ENCODE measurements at places on chromosomes 12 and 14.

GRCh38 chr14:35043046-35043445, 3.0 kb upstream of the FAM177A1 start:
- no peak for DNase-seq

DNA sequence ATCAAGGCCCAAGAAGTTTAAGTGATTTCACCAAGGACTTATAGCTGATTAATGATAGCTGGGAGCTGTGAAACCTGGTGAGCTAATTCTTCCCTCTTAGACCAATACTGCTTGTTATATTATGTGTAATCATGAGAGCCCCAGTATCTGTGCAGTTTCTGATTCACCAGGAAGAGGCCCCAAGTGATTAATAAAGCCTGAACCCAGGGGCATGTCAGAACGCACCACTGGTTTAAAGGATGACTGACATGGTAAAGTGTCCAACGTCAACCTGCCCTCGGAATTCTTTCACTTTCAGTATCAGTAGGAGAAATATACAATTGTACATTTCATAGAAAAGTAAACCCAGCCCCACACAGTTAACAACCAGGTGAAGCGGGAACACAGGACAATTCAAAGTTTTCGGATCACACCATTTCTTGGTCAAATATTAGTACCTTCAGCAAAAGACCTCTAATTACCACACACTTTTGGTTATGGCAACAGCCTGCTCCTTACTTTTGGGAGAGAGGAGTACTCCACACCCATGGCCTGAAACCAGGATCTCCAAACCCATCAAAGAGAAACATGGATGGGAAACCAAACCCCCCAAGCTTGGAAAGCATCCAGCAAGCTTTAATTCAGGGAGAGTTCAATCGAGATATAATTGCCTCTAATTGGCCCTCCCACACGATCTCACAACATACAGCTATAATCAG, 28.5 kb downstream of the TMCC3 start:
- peak; percentile 71 for DNase-seq

DNA sequence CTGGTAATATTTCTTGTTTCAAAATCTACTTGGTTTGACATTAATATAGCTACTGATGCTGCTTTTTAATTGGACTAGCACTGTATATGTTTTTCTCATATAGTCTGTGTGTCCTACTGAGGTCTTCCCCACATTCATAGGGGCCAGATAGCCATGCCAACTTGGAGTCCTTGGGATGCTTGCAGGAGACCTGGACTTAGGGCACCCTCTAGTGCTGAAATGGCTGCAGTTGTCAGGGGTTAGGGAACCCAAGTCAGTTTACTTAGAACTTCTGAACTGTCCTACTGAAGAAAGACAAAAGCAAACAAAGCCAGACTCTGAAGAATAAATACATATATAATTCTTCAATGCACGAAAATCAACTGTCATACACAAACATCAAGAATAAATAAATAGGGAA, 279.9 kb upstream of the SYT1 start:
- no peak for DNase-seq

- DNase-seq: no peak
These were observed 2.5 kb downstream of the RASSF3 start for GRCh38 chr12:64612843-64613242.

GRCh38 chr12:121578230-121579189, 2.3 kb downstream of the KDM2B start:
- no peak for DNase-seq

- no peak for DNase-seq
These were observed 4.4 kb downstream of the WNT5B start for GRCh38 chr12:1633459-1633858.

DNA sequence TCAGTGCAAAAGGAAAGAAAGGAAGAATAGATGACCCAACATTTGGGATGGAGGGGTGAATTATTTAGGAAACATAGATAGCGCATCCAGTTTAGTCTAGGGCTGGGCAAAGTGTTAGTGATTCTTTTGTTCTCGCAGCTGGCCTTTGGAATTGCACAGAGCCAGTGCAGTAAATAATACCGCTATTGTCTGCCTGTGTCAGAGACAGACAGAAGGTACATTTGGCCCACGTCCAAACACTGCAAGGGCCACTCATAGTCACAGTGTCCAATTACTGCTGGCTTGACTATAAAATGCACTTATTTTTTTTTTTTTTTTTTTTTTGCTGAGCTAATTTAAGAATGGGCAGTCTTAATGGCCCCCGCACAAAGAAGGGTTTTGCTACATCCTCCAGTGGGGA, 638.6 kb downstream of the BCL11B start:
- DNase-seq: peak; percentile 97

- DNase-seq: no peak
These were observed 887.2 kb downstream of the NRXN3 start for GRCh38 chr14:79057333-79057732.

DNA sequence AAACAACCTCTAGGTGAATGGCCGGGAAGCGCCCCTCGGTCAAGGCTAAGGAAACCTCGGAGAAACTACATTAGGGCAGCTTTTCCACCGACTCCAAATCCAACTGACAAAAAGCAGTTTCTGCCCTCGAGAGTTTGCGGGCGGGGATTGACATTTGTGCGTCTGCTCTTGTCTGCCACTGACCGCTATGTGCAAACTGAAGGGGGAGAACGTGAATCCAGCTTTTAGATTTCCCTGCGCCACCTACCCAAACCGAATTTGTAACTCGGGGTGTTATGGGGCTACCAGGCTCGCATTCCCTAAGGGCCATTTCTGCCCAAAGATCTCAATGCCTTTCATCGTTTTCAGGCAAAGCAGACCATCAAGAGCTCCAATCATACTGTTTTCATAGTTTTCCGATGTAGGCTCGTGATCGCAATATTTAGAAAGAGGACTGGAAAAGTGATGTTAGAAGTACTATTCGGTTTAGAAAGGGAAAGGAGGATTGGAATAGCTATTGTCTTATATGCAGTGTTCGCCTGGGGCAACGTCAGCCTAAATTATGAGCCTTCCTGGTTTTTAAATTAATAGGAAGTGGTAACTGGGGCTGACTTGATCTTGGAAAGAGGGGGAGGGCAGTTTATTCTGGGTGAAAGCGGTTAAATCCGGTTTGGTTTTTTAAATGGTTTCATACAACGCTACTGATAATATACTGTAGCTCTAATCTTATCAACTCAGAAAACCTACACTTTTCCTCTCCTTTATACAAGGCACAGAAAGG, 45.4 kb downstream of the BCAT1 start:
- no peak for DNase-seq

GRCh38 chr14:60861545-60862140, 119.2 kb downstream of the TRMT5 start:
- no peak for DNase-seq

- no peak for DNase-seq
These were observed 42.9 kb downstream of the CCDC85C start for GRCh38 chr14:99560922-99561683.

- no peak for DNase-seq
These were observed 214.8 kb downstream of the MED13L start for GRCh38 chr12:116062698-116063097.

- peak; percentile 34 for DNase-seq
These were observed 368.8 kb downstream of the ETNK1 start for GRCh38 chr12:22993609-22994315.

DNA sequence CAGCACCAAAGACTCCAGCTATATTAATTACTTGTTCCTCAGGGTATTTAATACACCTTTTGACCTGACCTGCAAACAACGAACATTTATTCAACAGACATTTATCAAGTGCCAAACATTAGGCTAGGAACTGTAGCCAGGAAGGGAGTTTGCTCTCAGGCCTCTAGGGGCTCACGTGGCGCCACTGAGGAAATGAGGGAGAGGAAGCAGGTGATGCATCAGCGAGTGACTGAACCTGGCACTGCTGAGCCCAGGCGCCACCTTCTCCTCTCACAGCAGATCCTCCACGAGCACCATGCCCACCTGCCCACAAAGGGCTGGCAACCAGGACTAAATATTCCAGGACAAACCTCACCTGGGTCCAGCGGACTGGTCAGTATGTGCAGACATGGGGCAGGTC, 50.2 kb downstream of the SETD3 start:
- no peak for DNase-seq

GRCh38 chr12:72338437-72338836, 66.3 kb downstream of the TRHDE start:
- no peak for DNase-seq

DNA sequence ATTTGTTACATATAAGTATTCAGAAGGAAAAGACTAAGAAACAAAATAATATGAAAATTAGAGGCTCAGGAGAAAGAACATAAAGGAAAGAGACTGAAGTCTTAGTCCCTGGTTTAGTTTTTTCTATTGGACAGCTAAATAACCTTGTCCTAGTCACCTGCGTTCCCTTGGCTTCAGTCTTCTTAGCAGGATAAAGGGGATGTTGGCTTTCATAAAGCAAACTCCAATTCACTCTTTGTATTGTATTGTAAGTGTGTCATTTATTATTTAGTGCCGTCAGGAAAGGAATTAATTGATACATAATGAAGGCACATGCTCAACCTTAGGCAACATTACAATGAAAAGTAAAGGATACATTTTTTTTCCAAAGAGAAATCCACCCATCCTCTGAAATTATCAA, 190.3 kb upstream of the PPFIA2 start:
- no peak for DNase-seq

- no peak for DNase-seq
These were observed 120.1 kb upstream of the TSPAN8 start for GRCh38 chr12:71277866-71278265.

DNA sequence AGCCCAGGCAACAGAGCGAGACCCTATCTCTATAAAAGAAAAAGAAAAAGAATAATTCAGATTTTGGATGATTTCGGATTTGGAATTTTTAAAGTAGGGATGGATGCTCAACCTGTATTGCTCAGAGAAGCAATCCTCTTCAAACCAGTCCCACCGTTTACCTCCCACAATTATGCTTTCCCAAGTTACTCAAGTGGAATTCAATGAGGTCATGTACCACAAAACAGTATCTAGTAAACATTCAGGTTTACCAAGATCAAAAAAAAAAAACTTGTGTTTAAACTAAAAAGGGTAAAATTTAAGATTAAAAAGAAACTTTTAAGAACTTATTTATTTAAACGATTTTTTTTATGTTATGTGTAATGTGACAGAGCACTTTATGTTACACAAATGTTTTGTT, 2.5 kb downstream of the KDM5A start:
- DNase-seq: no peak

GRCh38 chr12:75563351-75563750, 51.9 kb upstream of the KRR1 start:
- no peak for DNase-seq

DNA sequence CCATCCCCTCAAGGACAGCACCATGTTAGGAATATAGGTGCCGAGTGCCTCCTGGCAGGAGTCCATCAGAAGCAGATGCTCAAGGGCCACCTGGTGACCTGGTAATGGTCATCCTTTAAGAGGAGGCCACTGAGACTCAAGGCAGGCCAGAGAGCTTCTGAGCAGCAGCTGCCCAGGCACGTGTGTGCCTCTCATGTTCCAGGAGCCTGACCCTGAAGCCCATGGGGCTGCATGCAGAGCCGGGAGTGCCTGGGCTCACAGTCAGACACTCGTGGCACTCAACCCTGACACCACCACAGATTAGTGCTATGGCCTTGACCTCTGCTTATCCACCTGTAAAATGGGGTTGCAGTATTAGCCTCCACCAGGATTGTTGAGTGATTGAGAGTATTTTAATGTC, 45.6 kb downstream of the C14orf132 start:
- no peak for DNase-seq

DNA sequence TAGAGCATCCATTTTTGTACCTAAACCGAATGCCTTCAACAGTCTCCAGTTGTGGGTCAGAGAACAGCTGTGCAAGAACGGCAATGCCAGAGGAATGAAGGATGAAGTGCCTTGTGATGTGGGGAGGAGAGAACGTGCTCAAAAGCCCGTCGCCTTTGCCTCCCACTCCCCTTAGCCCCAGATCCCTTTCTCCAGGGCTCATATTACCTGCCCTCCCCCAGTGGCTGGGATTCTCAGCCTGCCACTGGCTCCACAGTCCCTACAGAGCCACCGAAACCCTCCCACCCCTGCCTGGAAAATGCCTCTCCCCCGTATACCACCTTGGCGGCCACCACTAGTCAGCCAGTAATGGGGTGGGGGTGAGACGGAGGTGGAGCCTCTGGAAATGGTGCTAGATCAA, 158.5 kb downstream of the ZFP36L1 start:
- no peak for DNase-seq

GRCh38 chr12:68866950-68867349, 59.0 kb downstream of the MDM2 start:
- DNase-seq: no peak

- DNase-seq: peak; percentile 90
These were observed 396.1 kb downstream of the NRXN3 start for GRCh38 chr14:78566026-78566858.

- DNase-seq: no peak
These were observed 360.8 kb downstream of the PAWR start for GRCh38 chr12:79329933-79330332.

GRCh38 chr12:83904175-83904574, 1008.4 kb downstream of the SLC6A15 start:
- DNase-seq: no peak

DNA sequence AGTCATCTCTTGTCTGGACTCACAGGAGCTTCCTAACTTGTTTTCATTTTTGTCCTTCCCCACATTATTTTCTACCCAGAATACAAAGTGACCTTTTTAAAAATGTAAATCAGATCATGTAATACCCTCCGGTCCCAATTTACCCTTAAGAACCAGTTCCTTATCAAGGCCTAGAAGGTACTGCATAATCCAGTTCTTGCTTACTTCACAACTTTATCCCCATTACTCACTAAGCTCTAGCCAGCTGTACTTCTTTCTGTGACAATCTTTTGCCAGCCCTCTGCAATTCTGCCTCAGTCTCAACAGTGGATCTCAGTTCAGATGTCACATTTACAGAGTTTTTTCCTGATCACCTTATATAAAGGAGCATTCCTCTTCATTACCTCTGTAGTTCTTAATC, 11.6 kb downstream of the RAP1B start:
- no peak for DNase-seq

DNA sequence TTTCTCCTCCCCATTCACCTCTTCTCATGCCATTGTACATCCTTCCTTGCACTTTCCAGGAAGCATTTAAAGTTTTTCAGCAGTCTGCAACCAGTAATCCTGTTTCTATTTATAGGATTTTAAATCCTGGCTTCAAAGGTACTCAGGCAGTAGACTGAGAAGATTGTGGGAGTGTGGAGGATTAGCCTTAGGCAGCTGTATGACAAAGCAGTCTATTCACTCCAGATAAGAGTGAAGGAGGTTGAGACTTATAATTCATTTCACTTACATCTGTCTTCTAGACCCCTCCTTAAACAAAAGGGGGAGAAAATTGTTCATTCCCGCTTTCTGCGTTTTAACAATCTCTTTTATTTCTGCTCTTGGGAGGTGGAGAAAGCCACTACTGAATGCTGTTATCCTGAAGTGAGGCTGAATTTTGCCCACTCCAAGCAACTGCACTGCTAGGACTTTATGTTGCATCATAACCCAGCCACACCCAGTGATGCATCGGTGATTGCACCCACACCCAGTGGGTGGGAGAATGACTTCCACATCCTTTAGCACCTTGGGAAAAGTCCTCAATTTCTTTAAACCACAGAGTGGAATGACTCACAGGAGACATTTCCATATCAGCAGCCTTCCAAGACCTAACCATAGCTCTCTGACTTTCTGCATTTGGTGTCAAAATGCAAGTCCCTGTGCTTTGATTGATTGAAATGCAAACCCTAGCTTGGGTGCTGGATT, 382.5 kb upstream of the ATP2B1 start:
- DNase-seq: no peak

All from NCI-H1105 treated with DMSO at 0.1 percent for 48 hours (cell line).